ENCODE measurements at places on chromosomes 3 and 15.
A peak's percentile ranks its signal among the peaks of the same experiment; 100 is the strongest.

DNA sequence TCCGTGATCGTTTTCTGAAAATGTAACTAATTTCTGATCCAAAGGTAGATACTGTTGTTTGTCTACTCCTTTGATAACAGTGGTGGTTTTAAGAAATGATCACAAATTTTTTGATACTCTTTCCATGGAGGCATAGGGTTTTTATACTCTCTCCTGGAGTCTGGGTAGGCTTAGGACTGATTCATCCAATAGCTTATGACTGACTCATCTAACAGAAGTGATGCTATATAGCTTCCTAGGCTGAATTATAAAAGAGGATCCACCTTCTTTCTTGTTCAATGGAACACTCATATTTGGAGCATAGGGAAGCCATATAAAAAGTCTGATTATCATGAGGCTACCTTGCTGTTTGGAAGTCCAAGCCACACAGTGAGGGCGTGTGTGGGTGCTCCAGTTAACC is 84.3 kb downstream of the CHST2 start:
- DNase-seq, result no peak

DNA sequence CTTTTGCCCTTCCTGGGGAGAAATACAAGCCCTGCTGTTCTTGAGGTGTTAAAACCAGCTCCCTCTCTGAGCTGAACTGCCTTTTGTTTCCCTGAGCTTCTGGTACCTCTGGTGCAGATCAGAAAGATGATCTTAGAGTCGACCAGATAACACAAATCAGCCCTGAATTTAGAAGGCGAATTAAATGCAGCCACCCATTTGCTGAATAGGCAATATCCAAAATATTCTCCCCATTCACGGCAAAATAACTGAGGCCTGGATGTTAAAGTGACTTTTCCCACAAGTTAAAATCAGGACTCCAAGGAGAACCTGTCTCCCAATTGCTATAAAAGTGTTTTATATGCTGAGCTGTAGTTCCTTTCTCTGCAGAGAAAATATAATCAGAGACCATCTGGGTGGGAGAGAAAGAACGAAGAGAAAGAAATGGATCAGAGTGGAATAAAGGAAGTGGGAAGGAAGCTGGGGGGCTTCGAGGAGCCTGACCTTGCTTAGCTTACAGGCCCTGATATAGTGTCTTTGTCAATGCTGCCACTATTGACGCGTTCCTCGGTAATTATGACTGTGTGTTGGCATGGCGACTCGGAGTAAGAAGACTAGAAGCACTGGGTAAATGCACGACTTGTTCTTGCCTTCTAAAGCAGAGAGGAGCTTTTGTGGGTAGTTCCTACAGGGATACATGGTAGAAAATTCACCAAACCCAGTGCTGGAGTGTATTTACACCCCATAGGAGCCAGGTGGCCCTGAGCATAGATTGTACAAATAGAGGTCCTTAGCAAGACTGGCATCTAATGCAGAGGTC is 47.5 kb upstream of the POLG start:
- DNase-seq, result no peak

- DNase-seq, result no peak
Measured at GRCh38 chr3:51340013-51340829, 44.9 kb upstream of the MANF start.

GRCh38 chr15:92164327-92165000 is 229.2 kb upstream of the ST8SIA2 start:
- DNase-seq, result peak; percentile 38

DNA sequence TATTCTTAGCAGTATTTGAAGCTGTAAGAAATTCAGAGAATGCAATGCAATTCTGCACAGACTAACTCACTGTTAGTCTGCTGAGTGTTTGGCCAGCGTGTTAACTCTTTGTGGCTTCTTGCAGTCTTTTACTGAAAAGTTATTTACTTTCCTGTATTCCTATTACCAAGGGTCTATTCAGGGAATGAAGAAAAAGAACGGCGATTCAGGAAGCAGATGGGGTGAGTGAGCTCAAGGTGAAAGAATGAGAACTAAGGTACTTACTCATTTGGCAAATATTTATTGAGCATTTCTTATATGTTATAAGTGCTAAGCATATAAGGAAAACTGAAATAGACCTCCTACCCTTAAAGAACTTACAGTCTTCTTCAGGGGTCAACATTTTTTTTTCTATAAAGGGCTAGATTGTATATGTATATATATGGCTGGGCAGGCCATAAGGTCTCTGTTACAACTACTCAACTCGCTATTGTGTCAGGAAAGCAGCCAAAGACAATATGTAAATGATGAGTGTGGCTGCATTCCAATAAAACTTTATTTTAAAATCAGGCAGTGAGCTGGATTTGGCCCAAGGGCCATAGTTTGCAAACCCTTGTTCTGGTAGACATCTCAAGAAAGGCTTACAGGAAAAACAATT is 271.9 kb upstream of the GADL1 start:
- DNase-seq, result no peak

DNA sequence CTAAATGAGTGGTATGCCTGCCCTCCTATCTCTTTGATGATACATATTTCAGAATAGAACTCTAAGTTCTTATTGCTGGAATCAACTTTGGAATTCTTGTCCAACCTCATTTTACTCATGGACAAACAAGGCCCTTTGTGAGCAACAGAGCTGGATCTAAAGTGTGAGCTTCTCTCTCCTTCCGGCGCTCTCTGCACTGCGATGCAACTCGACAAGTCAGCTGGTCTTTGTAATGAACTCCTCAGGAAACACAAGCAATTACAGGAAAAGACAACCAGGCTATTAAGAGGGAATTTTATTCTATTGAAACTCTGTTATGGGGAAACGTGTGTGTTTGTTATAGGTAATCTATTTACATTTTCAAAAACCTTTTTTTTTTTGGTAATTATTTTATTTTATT is 20.3 kb upstream of the NRROS start:
- DNase-seq, result no peak

GRCh38 chr3:84194029-84194428 is 764.8 kb upstream of the CADM2 start:
- no peak for DNase-seq

DNA sequence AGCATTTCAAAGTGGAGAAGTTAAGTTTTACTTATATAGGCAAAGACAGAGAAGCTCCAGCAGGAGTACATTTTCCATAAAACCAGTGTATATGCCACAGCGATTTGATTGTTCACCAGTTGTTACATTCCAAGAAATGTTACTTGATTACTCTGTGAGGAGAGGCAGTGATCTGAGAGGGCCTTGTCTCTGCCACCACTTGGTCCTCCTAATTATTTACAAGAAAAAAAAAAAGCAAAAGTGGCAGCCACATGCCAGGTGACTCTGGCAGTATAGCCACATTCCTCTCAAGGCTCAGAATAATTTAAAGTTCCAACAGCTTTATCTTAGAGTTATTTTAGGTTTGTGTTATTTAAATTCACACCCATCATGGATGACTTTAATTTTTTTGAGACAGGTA is 1077.8 kb downstream of the ZPLD1 start:
- no peak for DNase-seq

GRCh38 chr15:87829332-87830050 is 427.0 kb downstream of the NTRK3 start:
- DNase-seq, result no peak

DNA sequence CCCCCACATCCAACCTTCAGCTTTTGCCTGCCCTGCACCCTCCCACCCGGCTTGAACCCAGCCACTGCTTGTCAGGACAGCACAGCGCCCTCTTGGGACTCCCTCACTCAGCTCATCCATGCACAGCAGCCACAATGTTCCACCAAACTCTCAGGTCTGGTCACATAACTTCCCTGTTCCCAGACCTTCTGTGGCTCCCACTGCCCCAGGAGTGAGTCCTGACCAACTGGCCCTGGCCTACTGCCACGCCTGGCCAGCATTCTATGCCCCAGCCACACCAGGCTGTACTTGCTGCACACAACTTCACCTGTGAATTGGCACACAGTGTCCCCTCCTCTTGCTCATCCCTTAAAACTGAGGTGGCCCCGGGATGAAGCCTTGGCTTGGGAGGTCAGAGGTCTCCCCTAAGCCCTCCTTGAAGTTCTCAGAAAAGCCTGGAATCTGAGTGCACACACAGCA is 21.0 kb downstream of the PLXNB1 start:
- no peak for DNase-seq

DNA sequence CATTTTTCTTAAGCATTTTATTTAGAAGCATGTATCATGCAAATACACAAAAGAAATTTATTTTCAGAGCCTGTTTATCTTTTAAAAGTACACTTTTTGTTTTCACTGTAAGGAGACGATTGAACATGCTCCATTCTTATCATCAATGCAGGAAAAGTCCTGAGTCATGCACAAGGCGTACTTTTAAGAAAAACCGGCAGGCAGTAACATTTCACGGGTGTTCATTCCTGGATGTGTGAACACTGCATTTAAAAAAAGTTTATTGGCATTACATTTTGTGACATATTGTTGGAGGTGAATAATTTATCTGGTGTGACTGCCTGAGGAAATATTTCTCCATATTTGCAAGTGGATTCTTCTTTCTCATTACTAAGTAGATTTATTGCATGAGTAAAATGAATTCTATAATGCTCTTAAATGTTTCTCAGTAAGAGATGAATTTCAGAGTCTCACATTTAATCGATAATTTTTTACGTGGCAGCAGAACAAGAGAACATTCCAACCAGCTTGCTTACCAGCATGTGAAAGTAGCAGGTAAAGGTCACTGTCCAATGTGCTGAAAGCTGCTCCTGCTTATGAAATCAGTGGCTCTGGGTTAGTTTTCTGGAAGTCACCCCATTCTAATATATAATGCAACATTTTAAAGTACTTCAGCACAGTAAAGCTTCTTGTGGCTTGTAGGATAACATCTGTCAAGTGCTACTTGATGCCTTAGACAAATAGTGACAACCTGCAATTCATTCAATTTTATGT is 87.0 kb downstream of the SV2B start:
- DNase-seq, result peak; percentile 48

- no peak for DNase-seq
Measured at GRCh38 chr15:52658955-52659354, 20.2 kb downstream of the ATOSA start.

DNA sequence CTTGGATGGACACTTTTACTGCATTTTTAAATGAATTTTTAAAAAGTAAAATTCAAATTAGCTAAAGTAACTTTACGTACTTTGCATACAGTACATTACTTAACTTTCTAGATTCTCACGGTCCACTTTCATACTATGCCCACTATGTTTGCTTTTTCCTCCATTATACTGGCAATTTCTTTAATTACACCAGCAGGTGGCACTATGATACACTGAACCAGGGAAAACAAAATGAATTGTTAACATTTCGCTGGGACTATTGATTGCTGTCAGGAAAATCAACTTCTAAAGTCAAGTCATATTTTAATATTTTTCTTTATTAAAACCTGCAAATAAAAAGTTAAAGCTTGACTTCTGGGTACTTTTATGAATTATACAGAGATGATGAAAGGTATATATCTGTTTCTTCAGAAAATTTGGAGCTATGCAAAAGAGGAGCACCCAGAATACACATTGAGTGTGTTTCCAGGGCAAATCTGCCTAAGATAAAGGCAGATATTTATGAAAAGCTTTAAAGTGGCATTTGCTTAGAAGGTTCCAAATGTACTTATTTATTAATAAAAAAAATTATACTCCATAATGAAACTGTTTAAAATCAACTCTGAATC is 21.8 kb upstream of the POU1F1 start:
- DNase-seq, result peak; percentile 20

DNA sequence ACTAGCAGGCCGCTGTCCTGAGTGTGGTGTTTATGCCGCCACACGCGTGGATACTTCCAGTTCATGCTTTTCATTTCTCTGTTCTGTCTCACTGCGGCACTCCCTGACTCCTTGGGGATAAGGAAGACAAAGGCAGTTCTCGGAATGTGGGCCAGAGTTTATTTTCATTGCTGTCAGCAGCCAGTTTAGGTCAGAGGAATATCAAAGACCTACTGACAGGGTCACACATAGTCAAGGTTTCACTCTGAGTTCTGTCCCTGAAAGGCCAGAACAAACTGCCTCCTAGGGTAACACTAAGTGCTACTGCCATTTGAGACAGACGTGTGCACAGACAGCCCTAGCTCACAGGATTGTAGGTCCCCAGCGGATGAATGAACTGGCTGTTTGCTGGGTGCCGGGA is 27.3 kb upstream of the SPTBN5 start:
- DNase-seq, result no peak

- DNase-seq, result peak; percentile 49
Measured at GRCh38 chr3:32508711-32509110, 6.1 kb upstream of the CMTM6 start.

DNA sequence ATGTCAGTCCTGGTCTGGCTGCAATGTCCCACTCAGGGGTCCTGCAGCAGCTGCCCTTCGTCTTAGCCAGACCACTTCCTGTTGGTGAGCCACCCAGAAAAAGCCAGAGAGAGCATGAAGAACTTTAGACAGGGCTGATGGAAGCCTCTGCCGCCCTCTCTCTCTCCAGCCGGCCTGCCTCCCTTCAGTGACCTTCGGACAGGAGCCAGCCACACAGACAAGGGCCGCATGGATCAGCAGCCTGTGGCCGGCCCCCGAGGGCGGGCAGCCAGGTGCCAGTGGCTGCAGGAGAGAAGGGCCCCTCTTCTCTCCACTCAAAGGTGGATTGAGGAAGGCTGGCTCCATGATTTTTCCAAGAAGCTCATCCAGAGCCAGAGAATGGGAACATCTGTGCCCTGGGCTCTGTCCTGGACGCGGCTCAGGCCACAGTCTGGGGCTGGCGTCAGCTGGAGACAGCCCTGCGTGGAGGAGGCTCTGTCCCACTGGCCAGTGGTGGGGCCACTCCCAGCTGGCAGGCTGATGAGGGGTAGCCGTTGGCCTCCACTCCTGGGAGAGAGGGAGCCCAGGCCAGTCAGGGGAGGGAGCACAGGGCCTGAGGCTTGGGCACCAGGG is 42.9 kb downstream of the ISG20 start:
- DNase-seq, result no peak

DNA sequence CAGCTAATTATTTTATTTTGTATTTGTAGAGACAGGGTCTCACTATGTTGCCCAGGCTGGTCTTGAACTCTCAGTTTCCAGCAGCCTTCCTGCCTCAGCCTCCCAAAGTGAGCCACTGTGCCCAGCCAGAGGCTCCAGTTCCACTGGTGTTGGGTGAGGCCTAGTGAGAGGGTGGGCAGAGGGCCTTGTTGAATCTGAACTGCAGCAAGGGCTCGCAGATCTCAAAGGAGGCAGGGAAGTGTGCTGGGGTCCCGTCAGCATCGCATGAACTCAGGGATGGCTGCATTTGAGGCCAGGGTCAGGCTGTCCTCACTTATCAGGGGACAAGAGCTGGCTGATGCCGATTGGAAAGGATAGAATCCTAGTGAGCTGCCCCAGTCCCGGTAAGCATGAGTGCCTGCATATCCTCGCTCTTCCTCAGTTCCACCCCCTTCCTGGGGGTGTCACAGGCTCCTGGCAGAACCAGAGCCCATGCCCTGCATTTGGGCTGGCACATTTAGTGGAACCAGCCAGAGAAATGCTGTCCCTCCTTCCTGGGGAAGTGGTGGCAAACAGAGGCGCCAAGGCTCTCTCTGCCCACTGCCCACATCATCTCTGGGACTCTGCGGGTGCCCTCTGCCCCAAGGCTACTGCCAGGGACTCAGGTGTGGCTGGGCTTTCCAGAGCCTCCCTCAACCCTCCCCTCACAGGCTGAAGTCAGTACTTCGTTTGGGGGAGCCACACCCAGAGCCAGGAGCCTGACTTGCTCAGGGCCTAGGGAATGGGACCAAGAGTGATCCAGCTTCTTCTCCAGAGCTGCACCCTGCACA is 24.1 kb downstream of the ALS2CL start:
- DNase-seq, result no peak
